ENCODE measurements at places on chromosomes 16 and 17. TPM values are rescaled to one million over a fixed set of nuclear protein-coding genes. Genes with fewer than 3 reads are reported as not detected.

TPSG1 gene
- not detected for total RNA-seq

PPP1R9B gene
- total RNA-seq: 10.1 TPM

CA5A gene
- not detected for total RNA-seq

STARD3 gene
- total RNA-seq: 53.3 TPM

GRCh38 chr16:27564224-27564623 is 14.3 kb downstream of the KATNIP start:
- no peak overlapping the region for H3K27ac ChIP-seq
- H3K36me3 ChIP-seq: no peaks in the 10 kb centered on the region
- H3K27me3 ChIP-seq: no peaks in the 10 kb centered on the region
- no peak for DNase-seq
- no peaks in the 10 kb centered on the region for H3K4me1 ChIP-seq

GRCh38 chr17:8656693-8657092 is 26.2 kb upstream of the MYH10 start:
- DNase-seq: no peak
- no peak overlapping the region for H3K4me3 ChIP-seq
- no peaks in the 10 kb centered on the region for H3K4me1 ChIP-seq
- no peaks in the 10 kb centered on the region for H3K27me3 ChIP-seq
- no peaks in the 10 kb centered on the region for H3K36me3 ChIP-seq
- H3K27ac ChIP-seq: no peak overlapping the region

GRCh38 chr17:51685287-51685909 is 425.1 kb downstream of the UTP18 start:
- no peak for DNase-seq
- H3K36me3 ChIP-seq: no peaks in the 10 kb centered on the region
- no peaks in the 10 kb centered on the region for H3K27me3 ChIP-seq

GRCh38 chr17:65184235-65184959 is 47.2 kb downstream of the RGS9 start:
- H3K27me3 ChIP-seq: no peaks in the 10 kb centered on the region
- H3K27ac ChIP-seq: peak overlapping the region; percentile 95
- H3K4me1 ChIP-seq: peaks cover 28% of the 10 kb centered on the region

- H3K27me3 ChIP-seq: no peaks in the 10 kb centered on the region
- H3K4me1 ChIP-seq: peaks cover 5% of the 10 kb centered on the region
- no peak for DNase-seq
- H3K36me3 ChIP-seq: no peaks in the 10 kb centered on the region
- H3K4me3 ChIP-seq: no peak overlapping the region
- no peak overlapping the region for H3K27ac ChIP-seq
These were observed 112.1 kb downstream of the C16orf78 start for GRCh38 chr16:49485663-49486062.

DNA sequence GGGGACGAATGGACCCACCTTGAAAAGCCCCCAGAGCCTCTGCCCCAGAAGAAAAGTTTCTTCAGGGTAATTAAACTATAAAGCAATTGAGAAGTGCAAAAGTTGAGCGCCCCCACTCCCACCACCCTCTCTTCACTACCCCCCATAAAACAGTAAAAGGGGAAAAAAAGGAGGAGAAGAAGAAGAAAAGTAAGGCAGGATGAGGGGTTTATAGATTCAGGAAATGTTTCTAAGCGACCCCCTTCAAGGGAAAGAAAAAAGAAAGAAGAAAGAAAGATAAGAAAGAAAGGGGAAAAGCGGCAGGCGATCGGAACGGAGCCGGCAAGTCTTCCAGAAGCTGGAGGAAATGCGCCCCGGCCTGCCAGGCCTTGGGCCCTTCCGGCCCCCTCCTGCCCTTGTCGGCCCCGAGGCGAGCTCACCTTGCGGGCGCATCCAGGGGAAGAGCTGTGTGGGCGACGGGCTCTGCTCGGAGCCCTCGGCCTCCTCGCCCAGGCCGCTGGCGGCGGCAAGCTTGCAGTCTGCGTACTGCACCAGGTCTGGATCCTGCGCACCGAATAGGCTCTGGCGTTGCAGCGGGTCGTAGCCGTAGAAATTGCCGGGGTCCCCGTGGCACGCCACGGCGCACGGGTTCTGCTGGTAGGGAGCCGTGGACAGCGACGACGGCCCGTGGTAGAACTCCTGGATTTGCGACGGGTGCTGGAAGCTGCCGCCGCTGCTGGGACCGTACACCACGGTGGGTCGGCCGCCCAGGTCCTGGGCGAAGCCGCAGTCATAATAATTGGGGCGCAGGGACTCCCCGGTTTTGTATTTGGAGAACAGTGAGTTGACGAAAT is 1.0 kb downstream of the HOXB8 start:
- H3K27me3 ChIP-seq: peaks cover 100% of the 10 kb centered on the region
- H3K4me1 ChIP-seq: peaks cover 45% of the 10 kb centered on the region
- 0 out of 2 replicates have a peak overlapping the region, but pooled peaks have one; percentile 30 for H3K4me3 ChIP-seq
- no peaks in the 10 kb centered on the region for H3K36me3 ChIP-seq

- no peaks in the 10 kb centered on the region for H3K27me3 ChIP-seq
- peak; percentile 89 for DNase-seq
- H3K4me1 ChIP-seq: peaks cover 5% of the 10 kb centered on the region
- no peak overlapping the region for H3K27ac ChIP-seq
These were observed 2.7 kb downstream of the CENPX start for GRCh38 chr17:82019690-82020571.

- no peaks in the 10 kb centered on the region for H3K36me3 ChIP-seq
- H3K4me3 ChIP-seq: no peak overlapping the region
- DNase-seq: no peak
- peaks cover 7% of the 10 kb centered on the region for H3K4me1 ChIP-seq
These were observed 13.9 kb downstream of the GNGT2 start for GRCh38 chr17:49196520-49196919.

DNA sequence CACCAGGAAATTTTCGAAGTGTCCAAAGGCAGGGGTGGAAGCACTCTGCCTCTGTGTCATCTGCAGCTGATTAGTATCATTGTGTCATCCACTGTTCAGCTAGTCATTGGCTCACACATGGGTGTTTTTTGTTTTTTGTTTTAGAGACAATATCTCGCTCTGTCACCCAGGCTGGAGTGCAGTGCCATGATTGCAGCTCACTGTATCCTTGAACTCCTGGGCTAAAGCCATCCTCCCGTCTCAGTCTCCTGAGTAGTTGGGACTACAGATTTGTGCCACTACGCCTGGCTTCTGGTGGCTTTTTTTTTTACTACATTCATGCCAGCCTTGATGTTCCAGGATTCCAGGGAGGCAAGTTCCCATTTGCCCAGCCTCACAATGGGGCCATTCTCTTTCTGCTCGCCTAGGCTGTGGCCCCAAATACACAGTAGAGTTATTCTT is 32.5 kb upstream of the MYO18A start:
- no peak overlapping the region for H3K27ac ChIP-seq
- no peaks in the 10 kb centered on the region for H3K36me3 ChIP-seq
- H3K27me3 ChIP-seq: no peaks in the 10 kb centered on the region
- peaks cover 11% of the 10 kb centered on the region for H3K4me1 ChIP-seq
- DNase-seq: no peak

DNA sequence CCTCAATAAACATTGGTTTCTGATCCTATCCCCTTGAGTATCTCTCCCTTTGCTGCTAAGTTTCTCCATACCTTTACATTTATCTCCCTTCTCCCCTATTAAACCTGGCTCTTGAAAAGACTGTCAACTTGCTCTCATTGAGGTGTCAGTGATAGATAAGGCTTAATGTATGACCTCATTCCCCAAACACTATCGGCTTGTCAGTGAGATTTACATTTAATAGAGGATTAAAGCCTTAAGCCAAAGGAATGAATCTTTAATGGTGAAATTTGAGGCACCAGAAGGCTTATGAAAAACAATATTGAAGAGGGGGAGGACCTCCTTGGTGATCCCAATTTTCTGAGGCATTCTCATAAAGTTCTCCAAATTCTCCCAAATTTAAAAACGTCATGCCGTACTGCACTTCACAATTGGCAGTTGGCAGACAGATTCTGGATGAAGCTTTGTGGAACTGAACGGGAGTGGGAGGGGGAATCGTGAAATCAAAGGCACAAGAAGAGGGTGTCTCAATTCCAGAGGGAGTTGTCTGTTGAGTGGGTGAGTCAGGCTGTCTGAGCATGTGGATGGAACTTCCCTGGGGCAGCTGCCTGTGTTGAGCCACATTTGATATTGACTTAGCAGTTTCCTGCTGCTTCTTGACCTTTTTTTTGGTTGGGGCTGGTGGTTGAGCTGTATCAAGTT is 478.8 kb downstream of the NPIPA7 start:
- no peaks in the 10 kb centered on the region for H3K4me1 ChIP-seq
- no peak for DNase-seq
- no peaks in the 10 kb centered on the region for H3K27me3 ChIP-seq
- no peak overlapping the region for H3K4me3 ChIP-seq
- no peak overlapping the region for H3K27ac ChIP-seq

DNA sequence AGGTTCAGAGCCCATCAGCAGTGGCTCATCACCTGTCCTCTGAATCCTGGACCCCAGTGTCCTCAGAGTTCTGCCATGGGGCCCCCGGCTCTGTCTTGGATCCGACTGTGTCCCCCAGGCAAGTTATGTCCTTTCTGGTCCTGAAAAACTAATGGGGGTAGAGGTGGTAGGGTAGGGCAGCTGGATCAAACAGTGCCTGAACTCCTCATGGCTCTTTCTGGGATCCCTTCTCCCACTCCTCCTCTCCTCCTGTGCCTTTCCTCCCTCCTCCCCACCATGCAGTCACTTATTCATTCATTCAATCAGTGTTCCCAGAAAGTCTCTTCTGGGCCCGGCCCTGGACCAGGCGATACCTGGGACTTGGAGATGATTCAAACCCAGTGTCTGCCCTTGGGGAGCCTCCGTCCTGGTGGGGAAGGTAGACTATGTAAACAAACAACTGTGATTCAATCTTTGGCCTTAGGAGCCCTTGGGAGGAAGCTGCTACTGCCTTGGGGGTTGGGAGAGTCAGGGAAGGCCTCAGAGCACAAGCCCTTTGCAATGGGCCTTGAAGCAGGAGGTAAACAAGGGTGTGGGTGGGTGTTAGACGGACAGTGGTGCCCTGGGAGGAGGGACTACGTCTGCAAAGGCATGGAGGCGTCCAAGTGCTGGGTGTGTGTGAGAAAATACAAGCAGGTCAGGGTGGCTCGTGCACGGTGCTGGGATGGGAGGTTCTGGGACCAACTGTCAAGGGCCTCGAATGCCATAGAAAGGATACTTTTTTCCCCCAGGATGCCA is 6.4 kb upstream of the FAM83G start:
- no peaks in the 10 kb centered on the region for H3K27me3 ChIP-seq
- H3K36me3 ChIP-seq: no peaks in the 10 kb centered on the region
- no peak for DNase-seq
- no peaks in the 10 kb centered on the region for H3K4me1 ChIP-seq
- no peak overlapping the region for H3K27ac ChIP-seq
- H3K4me3 ChIP-seq: no peak overlapping the region

DNA sequence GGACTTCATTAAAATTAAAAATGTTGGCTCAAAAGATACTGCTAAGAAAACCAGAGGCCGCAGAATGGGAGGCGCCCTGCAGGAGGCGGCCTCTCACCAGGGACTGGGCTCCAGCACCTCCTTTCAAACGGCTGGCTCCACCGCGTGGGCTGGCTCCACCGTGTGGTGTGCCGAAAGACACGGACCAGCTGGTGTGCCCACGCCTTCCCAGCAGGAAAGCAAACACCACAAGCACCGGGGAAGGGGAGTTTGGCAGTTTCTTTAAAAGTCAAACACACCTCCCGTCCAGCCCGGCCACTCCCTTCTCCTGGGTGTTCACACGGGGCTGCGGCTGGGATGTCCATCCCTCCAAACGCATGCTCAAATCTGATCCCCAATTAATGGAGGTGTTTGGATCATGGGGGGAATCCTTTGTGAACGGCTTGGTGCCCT is 13.9 kb downstream of the HAGH start:
- H3K4me3 ChIP-seq: no peak overlapping the region
- no peaks in the 10 kb centered on the region for H3K36me3 ChIP-seq
- no peaks in the 10 kb centered on the region for H3K4me1 ChIP-seq
- H3K27ac ChIP-seq: no peak overlapping the region
- no peaks in the 10 kb centered on the region for H3K27me3 ChIP-seq

- H3K36me3 ChIP-seq: peaks cover 24% of the 10 kb centered on the region
- peak overlapping the region; percentile 99 for H3K4me3 ChIP-seq
- H3K27me3 ChIP-seq: no peaks in the 10 kb centered on the region
- no peak overlapping the region for H3K27ac ChIP-seq
- DNase-seq: no peak
These were observed 1.0 kb downstream of the UTP4 start for GRCh38 chr16:69133373-69133954.

- no peak for DNase-seq
- peaks cover 5% of the 10 kb centered on the region for H3K4me1 ChIP-seq
- no peak overlapping the region for H3K4me3 ChIP-seq
- no peaks in the 10 kb centered on the region for H3K27me3 ChIP-seq
These were observed 93.9 kb downstream of the MSI2 start for GRCh38 chr17:57350266-57350665.

GRCh38 chr16:73610160-73610559 is 562.2 kb upstream of the ZFHX3 start:
- peak; percentile 16 for DNase-seq
- H3K27me3 ChIP-seq: no peaks in the 10 kb centered on the region
- H3K27ac ChIP-seq: no peak overlapping the region
- no peaks in the 10 kb centered on the region for H3K36me3 ChIP-seq

GRCh38 chr17:77893144-77894044 is 65.1 kb upstream of the TNRC6C start:
- H3K4me3 ChIP-seq: no peak overlapping the region
- 0 out of 2 replicates have a peak, but pooled peaks cover 3% of the 10 kb centered on the region for H3K27me3 ChIP-seq
- H3K4me1 ChIP-seq: no peaks in the 10 kb centered on the region
- H3K36me3 ChIP-seq: no peaks in the 10 kb centered on the region
- no peak overlapping the region for H3K27ac ChIP-seq

DNA sequence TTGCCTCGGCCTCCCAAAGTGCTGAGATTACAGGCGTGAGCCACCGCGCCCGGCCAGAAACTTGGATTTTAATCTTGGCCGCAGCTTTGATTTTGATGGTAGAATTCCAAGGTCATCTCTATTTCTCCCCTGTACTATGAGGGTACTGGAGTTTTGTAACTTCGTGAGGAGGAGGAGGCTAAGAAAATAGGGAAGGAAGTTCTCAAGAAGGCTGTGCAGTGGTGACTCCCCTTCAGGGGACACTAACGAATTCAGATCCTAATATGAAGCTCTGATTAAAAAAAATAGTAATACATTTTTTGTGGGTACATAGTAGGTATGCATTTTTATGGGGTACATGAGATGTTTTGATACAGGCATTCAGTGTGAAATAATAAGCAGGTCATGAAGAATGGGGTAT is 55.9 kb downstream of the LDHD start:
- DNase-seq: no peak
- H3K27ac ChIP-seq: no peak overlapping the region
- no peak overlapping the region for H3K4me3 ChIP-seq
- no peaks in the 10 kb centered on the region for H3K27me3 ChIP-seq
- H3K4me1 ChIP-seq: peaks cover 22% of the 10 kb centered on the region
- no peaks in the 10 kb centered on the region for H3K36me3 ChIP-seq

- H3K27me3 ChIP-seq: no peaks in the 10 kb centered on the region
- H3K36me3 ChIP-seq: no peaks in the 10 kb centered on the region
- H3K4me3 ChIP-seq: no peak overlapping the region
- no peak overlapping the region for H3K27ac ChIP-seq
- no peak for DNase-seq
- H3K4me1 ChIP-seq: no peaks in the 10 kb centered on the region
These were observed 70.5 kb upstream of the GNG13 start for GRCh38 chr16:870856-871561.

GRCh38 chr17:32311028-32311536 is 30.9 kb downstream of the C17orf75 start:
- DNase-seq: peak; percentile 69
- H3K4me1 ChIP-seq: peaks cover 29% of the 10 kb centered on the region
- H3K27ac ChIP-seq: 0 out of 2 replicates have a peak overlapping the region, but pooled peaks have one; percentile 13

GRCh38 chr16:72474501-72475123 is 302.7 kb upstream of the PMFBP1 start:
- no peaks in the 10 kb centered on the region for H3K36me3 ChIP-seq
- H3K4me1 ChIP-seq: 0 out of 2 replicates have a peak, but pooled peaks cover 3% of the 10 kb centered on the region
- no peak overlapping the region for H3K27ac ChIP-seq
